H9 (cell line): ENCODE measurements at places on chromosomes 7 and 10. TPM values are rescaled to one million over a fixed set of nuclear protein-coding genes. Genes with fewer than 3 reads are reported as not detected.
A peak's percentile ranks its signal among the peaks of the same experiment; 100 is the strongest.

DNA sequence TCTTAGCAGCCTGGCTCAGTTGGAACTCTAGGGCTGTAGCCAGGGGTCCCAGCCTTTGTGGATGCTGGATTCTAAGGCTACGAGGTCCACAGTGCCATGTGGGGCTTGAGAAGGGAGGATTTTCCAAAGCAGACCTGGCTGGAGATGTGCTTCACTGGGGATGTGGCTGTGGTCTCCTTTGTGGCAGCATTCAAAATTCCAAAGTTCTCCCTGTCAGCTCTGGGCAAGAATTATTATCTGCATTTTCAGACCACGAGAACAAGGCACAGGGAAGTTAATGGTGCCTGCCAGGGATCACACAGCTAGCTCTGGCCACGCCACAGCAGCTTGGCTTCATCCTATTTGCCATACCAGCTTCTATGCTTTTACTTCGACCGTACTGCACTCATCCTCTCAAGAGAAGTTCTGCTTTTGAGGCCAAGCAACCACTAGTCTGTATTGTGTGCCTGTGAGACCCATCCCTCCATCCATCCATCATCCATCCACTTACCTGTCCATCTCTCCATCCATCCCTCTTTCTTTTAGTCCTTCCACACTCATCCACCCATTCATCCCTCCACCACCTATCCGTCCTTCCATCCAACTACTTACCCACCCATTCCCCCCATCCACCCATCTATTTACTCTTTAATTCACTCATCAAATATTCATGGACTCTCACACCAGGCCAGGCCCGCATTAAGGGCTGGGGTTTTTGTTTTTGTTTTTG lies 71.5 kb downstream of the ZMIZ1 start:
- H3K4me1 ChIP-seq: peaks cover 7% of the 10 kb centered on the region; the same call in 1 of the 2 replicates
- no peaks in the 10 kb centered on the region for H3K27me3 ChIP-seq
- no peak overlapping the region for H3K4me3 ChIP-seq
- H3K36me3 ChIP-seq: peaks cover 5% of the 10 kb centered on the region; the same call in 2 of the 3 replicates
- no peak overlapping the region for H3K27ac ChIP-seq

- peaks cover 14% of the 10 kb centered on the region for H3K36me3 ChIP-seq
- H3K27me3 ChIP-seq: no peaks in the 10 kb centered on the region
- H3K27ac ChIP-seq: no peak overlapping the region
- H3K4me3 ChIP-seq: no peak overlapping the region
- H3K4me1 ChIP-seq: no peaks in the 10 kb centered on the region
Measured at GRCh38 chr10:113866551-113867394, 12.3 kb downstream of the NHLRC2 start.

- H3K27me3 ChIP-seq: no peaks in the 10 kb centered on the region
- H3K4me1 ChIP-seq: no peaks in the 10 kb centered on the region
- peaks cover 76% of the 10 kb centered on the region for H3K36me3 ChIP-seq
Measured at GRCh38 chr7:6590645-6591110, 857 bp downstream of the INTS15 start.

GRCh38 chr7:826230-826917 lies 5.9 kb upstream of the SUN1 start:
- peaks cover 5% of the 10 kb centered on the region; the same call in 1 of the 2 replicates for H3K4me1 ChIP-seq
- no peaks in the 10 kb centered on the region for H3K27me3 ChIP-seq
- no peak overlapping the region for H3K27ac ChIP-seq

- H3K27ac ChIP-seq: no peak overlapping the region
- H3K4me1 ChIP-seq: no peaks in the 10 kb centered on the region
- no peak overlapping the region for H3K4me3 ChIP-seq
- H3K27me3 ChIP-seq: no peaks in the 10 kb centered on the region
- H3K36me3 ChIP-seq: peaks cover 3% of the 10 kb centered on the region; the same call in 1 of the 3 replicates
Measured at GRCh38 chr10:48526846-48527505, 77.9 kb downstream of the ARHGAP22 start.

DNA sequence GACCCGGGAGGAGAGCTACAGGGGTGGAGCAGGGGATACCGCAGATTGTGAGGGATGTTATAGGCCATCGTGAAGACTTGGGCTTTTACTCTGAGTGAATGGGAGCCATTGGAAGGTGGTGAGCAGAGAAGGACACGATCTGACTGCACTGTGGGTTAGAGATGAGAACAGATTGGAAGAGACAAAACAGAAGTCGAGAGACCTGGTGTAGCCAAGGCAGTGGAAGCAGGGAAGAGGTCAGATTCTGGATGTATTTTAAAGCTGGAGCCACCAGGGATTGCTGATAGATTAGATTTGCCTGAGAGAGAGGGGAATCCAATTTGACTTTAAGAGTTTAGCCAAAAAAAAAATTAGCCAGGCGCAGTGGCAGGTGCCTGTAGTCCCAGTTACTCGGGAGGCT lies 21.6 kb upstream of the EEPD1 start:
- no peak for DNase-seq
- H3K27ac ChIP-seq: no peak overlapping the region
- no peaks in the 10 kb centered on the region for H3K4me1 ChIP-seq
- no peaks in the 10 kb centered on the region for H3K27me3 ChIP-seq
- no peaks in the 10 kb centered on the region for H3K36me3 ChIP-seq

Gene AKAP9
- total RNA-seq: 21.5 and 22.4 TPM in 2 replicates

Gene PROSER2
- 10.6 and 13.7 TPM in 2 replicates for total RNA-seq

DNA sequence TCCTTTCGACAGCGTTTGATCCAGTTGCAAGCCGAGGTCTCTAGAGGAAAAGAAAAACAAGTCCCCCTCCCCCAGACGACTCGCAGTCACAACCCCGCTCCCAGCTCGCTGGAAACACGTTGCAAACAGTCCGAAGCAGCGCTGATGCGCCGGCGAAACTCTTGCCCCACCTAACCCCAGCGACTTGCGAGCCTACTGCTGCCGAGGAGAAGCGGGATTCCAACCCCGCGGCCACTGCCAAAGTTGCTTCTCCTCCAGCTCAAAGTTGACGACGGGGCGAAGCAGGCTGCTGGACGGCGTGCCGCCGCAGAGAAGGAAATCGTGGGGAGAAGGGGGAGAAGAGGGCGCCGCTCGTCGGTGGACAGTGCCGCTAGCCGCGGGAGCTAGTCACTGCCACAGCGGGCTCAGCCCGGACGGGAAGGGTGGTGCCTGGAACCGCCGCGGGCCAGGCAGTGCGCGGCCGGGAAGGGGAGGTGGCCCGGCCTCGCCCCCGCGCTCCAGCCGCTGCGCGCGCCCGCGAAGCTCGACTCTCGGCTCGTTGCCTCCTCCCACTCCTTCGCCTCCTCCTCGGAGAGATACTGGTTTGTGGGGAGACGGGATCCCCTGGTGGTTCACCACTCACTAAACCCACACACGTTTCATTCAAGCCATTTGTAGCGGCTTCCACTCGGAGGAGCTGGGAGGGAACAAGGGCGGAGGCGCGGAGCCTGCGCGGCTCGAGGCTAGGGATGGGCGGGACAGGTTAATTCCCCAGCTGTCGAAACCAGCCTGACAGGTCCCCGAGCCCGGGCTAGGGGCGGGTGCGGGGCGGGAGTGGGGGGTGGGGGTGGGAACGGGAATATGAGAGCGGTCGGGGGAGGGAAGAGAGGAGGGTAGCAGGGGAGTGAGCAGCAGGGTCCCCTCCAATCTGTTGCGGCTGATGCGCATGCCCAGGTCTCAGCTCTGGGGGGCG lies at the start of gene GPR37:
TSS of gene GPR37 (minus strand) at position 392 of the 952 bp plus-strand sequence. CDS start 816 bp downstream, outside the sequence.
- H3K27ac ChIP-seq: no peak within 1 kb of the TSS
- H3K27me3 ChIP-seq: peaks cover 5% of the 10 kb centered on the region; the same call in 1 of the 2 replicates
- H3K4me1 ChIP-seq: no peaks in the 10 kb centered on the region
- DNase-seq: peak; percentile 95
- H3K4me3 ChIP-seq: peak within 1 kb of the TSS; percentile 82

Gene ZNRF2
- total RNA-seq: 16.5 and 17.1 TPM in 2 replicates

DNA sequence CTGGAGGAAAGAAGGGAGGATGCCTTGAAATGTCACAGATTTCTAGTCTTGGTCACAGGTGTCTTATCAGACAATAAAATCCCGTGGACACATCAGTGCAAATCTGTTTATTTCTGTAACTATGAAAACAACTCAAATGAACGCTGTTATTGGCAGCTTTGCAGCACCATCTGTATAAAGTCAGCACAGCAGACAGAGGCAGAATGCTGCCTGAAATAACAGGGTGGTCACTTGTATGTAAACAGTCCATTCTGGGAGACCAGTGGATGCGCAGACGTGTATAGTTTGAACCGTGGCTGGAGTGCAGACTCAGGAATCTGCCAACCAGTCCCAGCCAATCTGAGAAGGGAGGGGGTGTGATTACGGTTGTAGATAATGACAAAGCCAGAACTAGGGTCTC lies 54.8 kb downstream of the SEC23IP start:
- no peak for DNase-seq
- H3K36me3 ChIP-seq: peaks cover 10% of the 10 kb centered on the region
- H3K4me1 ChIP-seq: no peaks in the 10 kb centered on the region
- no peaks in the 10 kb centered on the region for H3K27me3 ChIP-seq
- no peak overlapping the region for H3K27ac ChIP-seq
- H3K4me3 ChIP-seq: no peak overlapping the region

DNA sequence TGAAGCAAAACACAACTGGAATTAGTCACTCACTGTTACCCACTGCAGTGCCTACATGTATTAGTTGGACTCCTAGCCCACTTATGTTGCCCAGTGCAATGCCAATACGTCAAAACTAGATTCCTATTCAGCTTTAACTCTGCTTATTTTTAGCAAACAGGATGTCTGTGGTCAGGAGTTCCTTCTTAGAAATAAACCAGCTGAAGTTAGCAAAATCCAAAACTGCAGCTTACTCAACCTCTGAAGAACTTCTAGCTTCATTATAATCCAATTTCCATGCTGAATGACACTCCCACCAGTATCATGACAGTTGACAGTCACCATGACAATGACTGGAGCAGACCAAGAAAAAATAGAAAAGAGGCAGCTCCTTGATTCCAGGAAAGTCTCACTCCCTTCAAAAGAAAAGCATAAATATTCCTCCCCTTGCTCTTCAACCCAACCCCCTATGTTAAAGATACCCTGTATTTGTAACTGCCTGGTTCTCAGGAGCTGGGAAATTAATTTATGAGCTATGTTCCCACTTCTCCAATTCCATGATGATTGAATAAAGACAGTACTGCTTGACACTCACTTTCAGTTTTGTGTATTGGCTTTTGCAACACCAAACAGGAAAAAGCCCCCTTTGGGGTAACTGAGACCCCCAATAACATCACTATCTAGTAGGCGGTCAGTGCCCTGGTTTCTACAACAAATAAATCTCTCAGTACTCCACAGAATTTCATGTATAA lies 327.4 kb downstream of the SORCS1 start:
- H3K27me3 ChIP-seq: no peaks in the 10 kb centered on the region
- H3K4me3 ChIP-seq: no peak overlapping the region
- H3K27ac ChIP-seq: no peak overlapping the region
- no peaks in the 10 kb centered on the region for H3K36me3 ChIP-seq
- DNase-seq: no peak

DNA sequence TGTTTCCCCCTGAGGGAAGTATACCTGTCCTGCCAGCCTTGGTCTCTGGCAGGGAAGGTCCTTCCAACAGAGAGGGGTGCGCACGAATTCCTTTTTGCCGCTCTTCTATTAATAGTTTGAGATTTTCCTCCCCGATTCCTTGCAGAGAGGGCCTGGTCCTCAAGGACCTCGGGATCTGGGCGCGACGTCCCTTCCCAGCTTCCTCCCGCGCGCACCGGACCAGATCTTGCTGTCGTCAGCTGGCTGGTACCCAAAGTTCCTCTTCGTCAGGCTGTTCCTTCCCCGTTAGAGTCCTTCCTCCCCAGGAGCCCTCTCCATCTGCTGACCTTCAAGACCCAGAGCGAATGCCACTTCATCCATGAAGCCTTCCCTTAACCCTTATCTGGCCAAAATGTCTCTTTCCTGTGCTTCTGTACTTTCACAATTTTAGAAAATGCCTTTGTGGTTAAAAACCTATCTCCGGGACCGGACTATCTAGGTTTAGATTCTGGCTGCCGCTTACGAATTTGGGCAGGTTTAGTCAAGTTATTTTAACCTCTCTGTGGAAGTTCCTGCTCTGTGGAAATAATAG lies 851 bp upstream of the GOT1 start:
- DNase-seq: peak; percentile 50
- peak overlapping the region; percentile 94 for H3K4me3 ChIP-seq
- no peaks in the 10 kb centered on the region for H3K27me3 ChIP-seq
- no peak overlapping the region for H3K27ac ChIP-seq

DNA sequence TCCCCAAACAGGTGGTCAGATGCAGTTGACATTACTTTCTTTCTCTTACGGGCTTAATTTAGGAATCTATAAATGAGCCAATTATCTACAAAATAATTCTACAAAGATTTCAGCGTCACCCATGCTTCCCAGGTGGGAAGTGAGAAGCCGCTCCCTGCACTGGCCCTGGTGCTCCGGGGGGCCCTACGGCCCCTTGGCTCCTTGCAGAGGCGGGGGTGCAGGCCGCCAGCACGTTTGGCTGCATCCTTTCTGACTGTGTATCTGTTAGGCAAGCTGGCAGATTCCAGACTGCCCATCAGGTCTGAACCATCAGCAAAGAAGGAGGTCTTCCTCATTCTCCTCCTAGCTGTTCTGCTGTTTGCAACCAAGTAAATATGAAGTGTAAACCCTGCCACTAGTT lies 16.3 kb downstream of the VWC2 start:
- H3K4me1 ChIP-seq: no peaks in the 10 kb centered on the region; the same call in 1 of the 2 replicates
- no peak overlapping the region for H3K4me3 ChIP-seq
- no peaks in the 10 kb centered on the region for H3K36me3 ChIP-seq
- no peaks in the 10 kb centered on the region for H3K27me3 ChIP-seq
- no peak overlapping the region for H3K27ac ChIP-seq

Gene MACC1
- 9.8 and 11.0 TPM in 2 replicates for total RNA-seq

GRCh38 chr7:87600130-87601124 lies at the start of gene ABCB1:
TSS of gene ABCB1 (minus strand) at chr7:87600884. CDS start at chr7:87600184, 700 bp downstream.
- H3K27ac ChIP-seq: no peak within 1 kb of the TSS
- peak; percentile 84 for DNase-seq
- H3K27me3 ChIP-seq: peaks cover 13% of the 10 kb centered on the region; the same call in 1 of the 2 replicates
- peak within 1 kb of the TSS; percentile 81 for H3K4me3 ChIP-seq
- no peaks in the 10 kb centered on the region for H3K4me1 ChIP-seq
- H3K36me3 ChIP-seq: no peaks in the 10 kb centered on the region

DNA sequence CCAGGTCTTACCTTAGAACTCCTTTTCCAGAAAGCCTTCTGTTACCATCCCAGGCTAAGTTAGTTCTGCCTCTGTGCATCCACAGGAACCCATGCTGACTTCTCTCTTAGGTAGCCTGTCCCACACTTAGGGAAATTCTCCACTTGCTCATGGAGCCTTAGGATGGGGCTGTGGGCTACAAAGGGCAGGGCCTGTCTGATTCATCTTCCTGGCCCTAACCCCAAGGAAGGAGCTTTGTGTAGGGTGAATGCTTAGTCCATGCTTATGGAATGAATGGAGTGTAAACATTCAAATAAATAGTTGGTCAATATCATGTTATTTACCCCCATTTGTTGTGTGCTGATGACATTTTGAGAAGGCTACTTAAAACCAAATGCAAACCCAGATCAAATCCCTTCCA lies 54.7 kb downstream of the EMX2 start:
- no peak overlapping the region for H3K27ac ChIP-seq
- H3K27me3 ChIP-seq: no peaks in the 10 kb centered on the region
- H3K4me3 ChIP-seq: no peak overlapping the region
- no peaks in the 10 kb centered on the region for H3K4me1 ChIP-seq

GRCh38 chr7:74514131-74514591 lies 60.5 kb downstream of the GTF2IRD1 start:
- peaks cover 18% of the 10 kb centered on the region for H3K36me3 ChIP-seq
- no peak overlapping the region for H3K4me3 ChIP-seq
- no peak for DNase-seq
- no peaks in the 10 kb centered on the region for H3K4me1 ChIP-seq

DNA sequence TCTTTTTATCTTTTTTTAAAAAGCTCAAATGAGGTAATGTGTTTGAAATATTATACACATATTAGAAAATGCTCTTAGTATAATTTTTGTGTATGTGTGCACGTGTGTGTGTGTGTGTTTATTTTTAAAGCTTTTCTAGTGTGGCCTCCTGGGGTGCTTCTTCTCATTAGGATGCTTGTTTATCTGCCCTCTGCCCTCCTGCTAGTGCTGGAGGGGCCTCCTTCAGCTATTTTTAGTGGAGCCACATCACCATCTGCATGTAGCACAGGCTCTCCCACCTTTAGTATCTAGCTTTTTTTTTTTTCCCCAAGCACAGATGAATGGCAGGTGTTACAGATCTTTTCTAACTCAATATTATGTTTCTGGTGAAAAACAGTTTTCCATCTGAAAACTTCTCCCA lies 155.7 kb upstream of the TMEM229A start:
- no peak for DNase-seq
- no peaks in the 10 kb centered on the region for H3K27me3 ChIP-seq
- no peak overlapping the region for H3K27ac ChIP-seq
